GM13977 (cell line): ENCODE measurements at places on chromosomes 13 and 19.

DNA sequence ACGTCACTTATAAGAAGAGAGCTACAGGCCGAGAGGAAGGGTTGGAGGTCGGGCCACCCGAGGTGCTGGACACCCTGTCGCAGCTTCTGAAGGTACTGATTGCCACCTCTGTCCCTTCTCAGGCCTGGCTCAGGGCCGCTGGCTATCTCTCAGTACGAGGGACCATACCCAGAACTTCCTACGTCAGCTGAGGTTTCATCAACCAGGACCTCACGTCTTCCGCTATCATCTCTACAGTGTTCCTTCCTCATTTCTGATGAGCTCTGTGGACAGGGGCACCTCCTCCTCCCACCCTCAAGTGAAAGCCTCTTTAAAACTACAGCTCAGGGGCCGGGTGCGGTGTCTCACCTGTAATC is 58.2 kb upstream of the USE1 start:
- no peak for DNase-seq

GRCh38 chr13:39119422-39119821 is 81.2 kb downstream of the NHLRC3 start:
- no peak for DNase-seq

DNA sequence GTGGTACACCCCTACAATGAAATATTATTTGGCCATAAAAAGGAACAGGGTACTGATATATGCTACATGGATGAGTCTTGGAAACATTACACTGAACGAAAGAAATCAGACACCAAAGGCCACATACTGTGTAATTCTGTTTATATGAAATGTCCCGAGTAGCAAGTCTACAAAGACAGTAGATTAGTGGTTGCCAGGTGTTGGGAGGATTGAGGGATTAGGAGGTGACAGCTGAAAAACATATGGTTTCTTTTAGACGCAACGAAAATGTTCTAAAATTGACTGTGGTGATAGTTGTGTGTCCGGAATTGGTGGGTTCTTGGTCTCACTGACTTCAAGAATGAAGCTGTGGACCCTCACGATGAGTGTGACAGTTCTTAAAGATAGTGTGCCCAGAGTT is 35.1 kb downstream of the IL17D start:
- DNase-seq: no peak

GRCh38 chr13:76826527-76826926 is 59.7 kb downstream of the KCTD12 start:
- DNase-seq: no peak

DNA sequence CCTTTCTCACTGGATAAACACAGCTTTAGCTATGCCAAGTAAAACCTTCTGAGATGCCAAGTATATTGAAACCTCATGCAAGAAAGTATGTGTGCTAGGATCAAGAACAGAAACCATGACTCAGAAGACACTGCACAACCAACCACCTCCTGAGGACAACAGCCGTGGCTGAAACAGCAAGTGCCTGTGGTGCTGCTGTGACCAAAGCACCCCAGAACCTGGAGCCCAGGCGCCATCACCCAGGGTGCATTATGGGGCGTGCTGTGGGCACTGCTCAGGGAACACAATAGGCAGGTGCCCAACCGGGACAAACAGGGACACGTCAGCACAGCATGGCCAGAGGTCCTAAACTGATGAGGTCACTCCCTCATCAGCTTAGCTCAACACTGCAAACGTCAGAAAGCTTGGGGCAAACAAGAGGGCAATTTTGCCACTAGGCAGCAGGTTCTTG is 101.3 kb upstream of the SLC15A1 start:
- DNase-seq: peak; percentile 68

DNA sequence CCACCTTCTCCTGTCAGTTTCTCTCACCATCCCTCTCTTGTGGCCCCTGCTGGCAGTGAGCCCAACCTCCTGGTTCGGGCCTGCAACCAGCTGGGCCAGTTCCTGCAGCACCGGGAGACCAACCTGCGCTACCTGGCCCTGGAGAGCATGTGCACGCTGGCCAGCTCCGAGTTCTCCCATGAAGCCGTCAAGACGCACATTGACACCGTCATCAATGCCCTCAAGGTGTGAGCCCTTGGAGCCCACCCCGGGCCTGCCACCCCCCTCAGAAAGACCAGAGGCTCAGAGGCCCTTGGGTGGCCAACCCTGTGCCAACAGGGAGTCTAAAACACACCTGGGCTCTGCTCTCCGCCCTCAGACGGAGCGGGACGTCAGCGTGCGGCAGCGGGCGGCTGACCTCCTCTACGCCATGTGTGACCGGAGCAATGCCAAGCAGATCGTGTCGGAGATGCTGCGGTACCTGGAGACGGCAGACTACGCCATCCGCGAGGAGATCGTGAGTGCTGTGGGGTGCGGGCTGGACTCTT is 13.8 kb downstream of the FUZ start:
- DNase-seq: no peak

DNA sequence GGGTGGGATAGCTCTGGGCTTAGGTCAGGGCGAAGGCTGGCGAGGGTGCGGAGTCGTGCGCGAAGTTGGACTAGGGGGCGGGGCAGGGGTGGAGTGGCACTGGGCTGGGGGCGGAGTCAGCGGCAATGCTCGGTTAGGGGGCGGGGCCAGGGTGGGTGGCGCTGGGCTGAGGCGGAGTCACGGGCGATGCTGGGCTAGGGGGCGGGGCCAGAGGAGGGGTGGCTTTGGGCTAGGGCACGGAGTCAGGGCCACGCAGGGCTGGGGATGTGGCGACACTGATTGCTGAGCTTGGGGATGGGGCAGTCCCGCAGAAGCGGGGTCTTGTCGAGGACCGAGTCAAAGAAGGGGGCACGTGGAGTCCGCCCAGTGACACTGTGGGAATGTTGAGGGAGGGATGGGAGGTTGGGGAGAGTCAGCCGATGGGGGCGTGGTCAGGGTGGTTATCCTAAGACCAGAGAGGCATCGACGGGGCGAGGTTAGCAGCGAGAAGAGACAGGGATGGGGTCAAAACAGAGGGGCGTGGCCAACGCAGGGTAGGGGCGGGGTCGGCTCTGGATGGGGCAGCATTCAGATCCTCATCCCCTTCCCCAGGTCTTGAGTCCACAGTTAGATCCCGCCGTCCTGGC is 8.7 kb downstream of the HOMER3 start:
- peak; percentile 94 for DNase-seq

DNA sequence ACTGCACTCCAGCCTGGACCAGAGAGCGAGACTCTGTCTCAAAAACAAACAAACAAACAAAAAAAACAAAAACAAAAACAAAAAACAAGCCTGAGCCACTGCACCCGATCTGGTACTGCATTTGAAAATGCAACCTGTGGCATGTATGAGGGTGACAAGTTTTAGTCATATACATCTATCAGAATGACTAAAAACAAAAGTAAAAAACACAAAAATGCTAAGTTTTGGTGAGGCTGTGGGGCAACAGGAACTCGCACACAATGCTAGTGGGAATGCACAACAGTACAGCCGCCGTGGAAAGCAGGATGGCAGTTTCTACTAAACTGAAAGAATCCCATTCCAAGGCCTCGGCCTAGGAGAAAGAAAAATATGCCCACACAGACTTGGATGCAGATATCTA is 7.8 kb downstream of the EBPL start:
- peak; percentile 44 for DNase-seq

GRCh38 chr19:50358483-50359327 is 6.7 kb downstream of the NAPSA start:
- DNase-seq: peak; percentile 86

DNA sequence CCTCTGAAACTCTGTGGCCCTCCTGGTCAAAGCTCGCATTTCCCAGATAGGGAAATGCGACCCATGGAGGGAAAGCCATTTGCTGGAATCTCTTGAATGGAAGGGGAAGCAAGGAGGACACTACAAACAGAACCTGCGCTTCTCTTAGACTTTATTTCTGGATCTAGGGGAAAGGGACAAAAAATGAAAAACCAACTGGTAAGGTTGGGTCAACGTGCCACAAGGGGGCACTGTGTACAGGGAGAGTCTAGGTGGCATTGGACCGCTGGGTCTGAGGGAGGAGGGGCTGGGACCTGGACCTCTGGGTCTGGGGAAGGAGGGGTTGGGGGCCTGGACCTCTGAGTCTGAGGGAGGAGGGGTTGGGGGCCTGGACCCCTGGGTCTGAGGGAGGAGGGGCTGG is 5.0 kb downstream of the KLK4 start:
- DNase-seq: peak; percentile 62

- no peak for DNase-seq
Measured at GRCh38 chr13:52366291-52366690, 39.7 kb downstream of the THSD1 start.

DNA sequence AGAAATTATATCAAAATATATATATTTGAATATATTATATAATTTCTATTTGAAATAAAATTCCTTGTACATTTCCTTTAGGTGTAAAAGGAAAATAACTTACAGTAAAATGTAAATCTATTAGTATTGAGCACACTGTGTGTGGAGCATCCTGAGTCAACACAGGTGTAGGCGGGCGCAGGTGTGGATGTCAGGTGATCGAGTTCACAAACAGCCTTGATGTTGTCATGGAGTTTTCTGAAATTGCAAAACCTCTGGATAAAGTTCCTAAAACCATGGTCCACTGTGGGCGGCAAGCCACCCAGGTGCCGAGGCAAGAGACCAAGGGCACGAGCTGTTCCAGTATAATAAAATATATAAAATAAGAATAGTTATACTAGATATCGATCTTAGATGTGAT is 27.7 kb upstream of the MCF2L start:
- no peak for DNase-seq

- no peak for DNase-seq
Measured at GRCh38 chr13:67632590-67632989, 402.5 kb upstream of the PCDH9 start.

GRCh38 chr19:29675120-29675649 is 9.9 kb downstream of the PLEKHF1 start:
- DNase-seq: no peak

- no peak for DNase-seq
Measured at GRCh38 chr19:21134934-21135366, 6.9 kb upstream of the ZNF431 start.

DNA sequence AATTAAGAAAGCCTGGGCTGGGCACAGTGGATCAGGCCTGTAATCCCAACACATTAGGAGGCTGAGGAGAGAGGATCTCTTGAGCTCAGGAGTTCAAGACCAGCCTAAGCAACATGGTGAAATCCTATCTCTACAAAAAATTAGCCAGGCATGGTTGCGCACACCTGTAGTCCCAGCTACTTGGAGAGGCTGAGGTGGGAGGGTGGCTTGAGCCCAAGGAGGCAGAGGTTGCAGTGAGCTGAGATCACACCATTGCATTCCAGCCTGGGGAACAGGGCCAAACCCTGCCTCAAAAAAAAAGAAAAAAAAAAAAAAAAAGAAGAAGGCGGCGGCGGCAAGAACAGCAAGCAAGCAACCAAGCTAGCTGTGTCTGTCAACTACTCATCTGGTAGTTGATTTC is 26.7 kb downstream of the TSC22D1 start:
- DNase-seq: no peak

DNA sequence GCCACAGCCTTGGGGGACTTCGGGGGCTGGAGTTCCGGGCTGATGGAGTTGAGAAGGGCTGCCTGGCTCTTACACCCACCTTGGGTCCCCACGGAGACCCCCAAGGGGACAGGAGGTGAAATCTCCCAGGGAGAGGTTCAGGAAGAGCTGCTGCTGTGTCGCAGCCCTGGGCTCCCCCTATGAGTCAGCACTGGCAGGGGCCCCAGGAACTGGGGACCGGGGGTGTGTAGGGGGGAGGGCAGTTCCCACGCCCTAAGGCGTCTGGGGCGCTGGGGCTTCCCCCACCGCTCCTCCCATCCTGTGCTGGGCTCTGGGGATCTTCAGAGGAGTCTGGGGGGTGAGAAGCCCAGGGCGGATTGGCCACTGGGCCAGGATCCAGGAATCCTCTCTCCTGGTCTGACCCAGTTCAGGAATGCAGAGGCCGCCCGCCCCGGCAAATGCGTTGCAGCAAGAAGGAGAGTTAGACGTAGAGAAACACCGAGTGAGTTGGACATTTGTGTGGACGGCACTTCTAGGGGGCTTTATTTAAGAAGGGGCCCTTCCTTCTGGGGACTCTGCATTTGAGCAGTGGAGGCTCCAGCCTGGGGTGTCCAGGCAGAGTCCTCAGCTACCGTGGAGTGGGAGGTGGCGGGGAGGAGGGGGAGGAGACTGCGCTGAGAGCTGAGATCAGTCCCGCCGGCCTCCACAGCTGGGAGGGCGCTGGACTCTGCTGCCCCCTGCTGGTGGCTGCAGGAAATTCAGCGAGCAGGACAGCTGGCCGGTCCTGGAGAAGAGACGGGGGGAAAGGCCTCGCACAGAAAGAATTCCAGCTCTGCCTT is 15.0 kb upstream of the NANOS3 start:
- peak; percentile 91 for DNase-seq

- DNase-seq: no peak
Measured at GRCh38 chr19:57363688-57364181, 384 bp downstream of the TRAPPC2B start.

- no peak for DNase-seq
Measured at GRCh38 chr13:81133066-81133465, 792.1 kb upstream of the SPRY2 start.

GRCh38 chr13:111410232-111411021 is 90.0 kb downstream of the TEX29 start:
- no peak for DNase-seq

GRCh38 chr13:53856573-53857195 is 828.1 kb downstream of the OLFM4 start:
- no peak for DNase-seq

- DNase-seq: no peak
Measured at GRCh38 chr13:44365008-44365407, 8.6 kb upstream of the SERP2 start.

DNA sequence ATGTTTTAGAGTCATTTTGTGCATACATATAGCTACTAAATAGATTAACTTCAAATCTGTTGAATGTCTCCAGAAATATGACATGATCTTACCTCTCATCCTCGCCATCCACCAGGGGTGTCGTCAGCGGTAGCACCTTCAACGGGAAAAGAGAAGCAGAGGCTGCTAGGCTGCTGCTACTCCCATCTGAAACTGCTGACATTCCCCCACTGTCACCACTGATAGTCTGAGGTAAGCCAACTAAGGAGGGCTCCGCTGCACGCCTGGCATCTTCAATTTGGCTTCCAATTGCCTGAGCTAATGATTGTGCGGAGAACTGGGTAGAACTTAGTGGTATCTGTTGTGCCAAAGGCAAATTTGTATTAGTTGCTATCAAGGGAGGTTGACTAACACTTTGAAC is 3.1 kb downstream of the TSC22D1 start:
- DNase-seq: no peak

DNA sequence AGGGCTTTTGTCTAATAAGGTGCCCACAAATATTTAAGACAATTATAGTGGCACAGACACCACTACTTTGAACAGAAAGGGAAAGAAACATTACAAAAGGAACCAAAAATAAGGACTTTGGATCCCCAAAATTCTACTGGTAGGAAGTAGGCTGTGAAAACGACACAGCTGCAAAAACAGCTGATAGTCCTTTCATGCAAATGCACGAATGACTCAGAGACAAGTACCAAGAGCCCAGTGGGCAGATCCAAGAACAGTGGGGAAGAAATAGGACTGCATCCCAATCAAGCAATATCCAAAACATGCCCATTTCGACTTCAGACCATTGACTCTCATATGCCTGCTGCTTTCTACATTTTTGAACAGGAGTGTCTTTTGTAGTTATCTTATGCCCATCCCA is 269.4 kb upstream of the NBEA start:
- DNase-seq: no peak
